ENCODE measurements at places on chromosomes 13 and 19. TPM values are rescaled to one million over a fixed set of nuclear protein-coding genes. Genes with fewer than 3 reads are reported as not detected.

- no peak overlapping the region for H3K4me3 ChIP-seq
- no peaks in the 10 kb centered on the region for H3K27me3 ChIP-seq
- no peak for DNase-seq
- no peaks in the 10 kb centered on the region for H3K36me3 ChIP-seq
- no peaks in the 10 kb centered on the region for H3K4me1 ChIP-seq
Measured at GRCh38 chr13:45255247-45255987, 54.6 kb upstream of the KCTD4 start.

DNA sequence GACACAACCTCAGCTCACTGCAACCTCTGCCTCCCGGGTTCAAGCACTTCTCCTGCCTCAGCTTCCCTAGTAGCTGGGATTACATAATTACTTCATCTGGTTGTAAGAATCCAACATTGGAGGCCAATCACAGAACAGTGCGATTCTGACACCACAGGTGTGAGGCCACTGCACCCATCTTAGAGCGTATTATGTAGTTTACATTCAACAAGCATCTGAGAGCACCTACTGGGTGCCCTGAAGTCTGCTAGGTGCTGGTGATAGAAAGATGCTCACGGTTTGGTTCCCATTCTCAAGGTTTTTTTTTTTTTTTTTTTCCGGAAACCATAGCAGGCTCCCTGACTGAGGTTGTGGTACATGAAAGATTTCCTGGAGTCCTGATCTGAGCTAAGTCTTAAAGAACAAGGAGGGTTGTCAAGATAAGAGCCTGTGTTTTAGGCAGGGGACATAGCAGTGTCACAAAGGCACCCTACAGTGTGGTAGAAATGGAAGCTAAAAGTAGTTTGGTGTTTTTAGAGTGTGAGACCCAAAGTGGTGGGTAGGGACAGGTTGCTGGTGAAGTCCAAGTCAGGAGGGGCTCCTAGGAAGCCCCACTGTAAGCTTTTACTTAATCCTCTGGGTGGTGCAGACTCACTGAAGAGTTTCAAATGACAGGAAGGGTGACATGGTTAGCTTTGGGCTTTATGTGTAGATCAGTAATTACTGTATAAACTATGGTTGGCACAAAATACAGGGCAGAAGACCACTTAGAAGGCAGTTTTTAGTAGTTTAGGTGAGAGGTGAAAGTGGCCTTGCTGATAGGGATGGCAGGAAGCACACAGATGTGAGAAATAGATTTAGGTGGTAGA lies 15.2 kb downstream of the SAE1 start:
- H3K27me3 ChIP-seq: no peaks in the 10 kb centered on the region
- no peak for DNase-seq
- peaks cover 51% of the 10 kb centered on the region for H3K36me3 ChIP-seq

GRCh38 chr13:33231339-33231738 lies 54.2 kb downstream of the STARD13 start:
- H3K4me3 ChIP-seq: no peak overlapping the region
- H3K4me1 ChIP-seq: peaks cover 22% of the 10 kb centered on the region
- H3K27me3 ChIP-seq: no peaks in the 10 kb centered on the region
- no peak overlapping the region for H3K27ac ChIP-seq

DNA sequence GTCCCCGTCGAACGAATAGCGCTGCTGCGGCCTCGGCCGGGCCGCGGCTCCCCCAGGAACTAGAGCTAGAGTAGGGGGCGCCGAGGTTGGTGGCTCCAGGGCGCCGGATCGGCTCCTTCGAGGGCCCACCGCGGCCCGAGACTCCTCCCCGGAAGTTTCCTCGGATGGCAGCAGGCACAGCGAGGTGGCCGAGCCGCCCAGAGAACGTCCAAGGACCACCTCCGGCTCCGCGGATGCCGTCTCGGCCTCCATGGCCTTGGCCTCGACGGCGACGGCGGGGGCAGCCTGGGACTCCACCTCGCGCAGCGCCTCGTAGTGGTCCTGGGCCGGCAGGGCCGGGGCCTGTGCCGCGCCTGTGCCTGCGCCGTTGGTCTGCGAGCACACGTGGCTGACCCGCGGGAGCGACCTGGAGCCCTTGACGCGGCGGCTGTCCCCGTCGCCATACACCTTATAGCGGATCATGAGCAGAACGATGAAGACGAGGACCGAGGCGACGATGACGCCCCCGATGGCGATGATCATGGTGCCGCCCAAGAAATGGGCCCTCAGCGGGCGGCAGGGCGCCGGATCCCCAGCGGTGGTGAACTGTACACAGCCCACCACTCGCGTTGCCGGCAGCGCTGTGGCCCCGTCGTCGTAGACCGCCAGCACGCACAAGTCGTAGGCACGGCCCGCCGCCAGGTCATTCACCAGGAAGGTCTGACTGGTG lies 11.8 kb downstream of the IFNL1 start:
- H3K4me1 ChIP-seq: peaks cover 28% of the 10 kb centered on the region
- H3K27me3 ChIP-seq: peaks cover 23% of the 10 kb centered on the region
- H3K36me3 ChIP-seq: 0 out of 2 replicates have a peak, but pooled peaks cover 3% of the 10 kb centered on the region
- H3K4me3 ChIP-seq: peak overlapping the region; percentile 88
- DNase-seq: peak; percentile 74

DNA sequence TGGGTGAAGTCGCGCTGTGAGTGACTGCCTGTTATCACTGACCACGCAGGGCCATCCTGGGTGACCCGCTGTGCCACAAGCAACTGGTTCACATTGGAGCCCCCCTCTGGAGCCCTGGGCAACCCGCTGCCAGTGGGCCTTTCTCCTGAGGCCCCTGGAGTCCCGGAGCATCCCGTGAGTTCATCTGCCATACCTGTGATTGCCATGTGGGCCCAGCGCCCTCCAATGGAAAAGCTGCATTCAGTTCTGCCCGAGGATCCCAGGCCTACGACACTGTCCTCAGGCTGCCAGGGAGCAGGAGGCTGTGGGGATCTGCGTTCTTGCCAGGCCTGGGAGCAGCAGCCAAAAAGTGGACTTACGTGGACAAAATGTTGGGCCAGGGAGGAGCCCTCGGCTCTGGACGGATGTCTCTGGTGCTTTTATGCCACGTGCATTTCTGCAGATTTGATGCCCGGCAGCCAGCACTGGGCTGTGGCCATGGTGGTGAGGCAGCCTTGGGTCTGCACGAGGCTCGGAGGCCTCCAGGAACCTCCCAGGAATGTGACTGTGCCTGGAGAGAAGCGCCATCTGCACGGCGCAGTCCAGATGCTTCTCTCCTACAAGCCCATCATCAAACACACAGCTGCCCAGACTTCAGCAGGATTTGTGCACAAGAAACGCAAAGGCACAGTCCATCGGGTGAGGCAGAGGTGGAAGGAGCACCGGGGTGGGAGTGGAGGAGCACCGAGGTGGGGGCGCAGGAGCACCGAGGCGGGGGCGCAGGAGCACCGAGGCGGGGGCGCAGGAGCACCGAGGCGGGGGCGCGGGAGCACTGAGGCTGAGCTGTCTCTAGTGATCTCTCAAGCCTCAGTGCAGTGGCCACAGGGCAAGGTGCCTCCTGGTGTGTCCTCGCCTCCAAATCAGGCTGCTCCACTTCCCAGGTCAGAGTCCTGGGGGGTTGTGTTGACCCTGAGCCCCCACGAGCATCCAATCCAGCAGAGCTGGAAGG lies 44.0 kb downstream of the C13orf46 start:
- DNase-seq: peak; percentile 23
- no peaks in the 10 kb centered on the region for H3K27me3 ChIP-seq
- H3K4me3 ChIP-seq: no peak overlapping the region

- no peak overlapping the region for H3K27ac ChIP-seq
- H3K27me3 ChIP-seq: no peaks in the 10 kb centered on the region
- no peaks in the 10 kb centered on the region for H3K4me1 ChIP-seq
Measured at GRCh38 chr13:60303166-60303565, 93.9 kb upstream of the TDRD3 start.

- H3K27me3 ChIP-seq: no peaks in the 10 kb centered on the region
- H3K27ac ChIP-seq: peak overlapping the region; percentile 82
- no peaks in the 10 kb centered on the region for H3K4me1 ChIP-seq
- H3K4me3 ChIP-seq: no peak overlapping the region
Measured at GRCh38 chr19:53294786-53295441, 27.4 kb upstream of the VN1R4 start.

- H3K27ac ChIP-seq: no peak overlapping the region
- peaks cover 10% of the 10 kb centered on the region for H3K27me3 ChIP-seq
- DNase-seq: no peak
- H3K36me3 ChIP-seq: no peaks in the 10 kb centered on the region
- peaks cover 7% of the 10 kb centered on the region for H3K4me1 ChIP-seq
Measured at GRCh38 chr19:7801020-7801570, 28.9 kb upstream of the EVI5L start.

GRCh38 chr13:113437408-113438010 lies 15.8 kb downstream of the ADPRHL1 start:
- H3K27ac ChIP-seq: no peak overlapping the region
- H3K27me3 ChIP-seq: no peaks in the 10 kb centered on the region
- no peaks in the 10 kb centered on the region for H3K4me1 ChIP-seq
- no peaks in the 10 kb centered on the region for H3K36me3 ChIP-seq

GRCh38 chr19:55156202-55157063 lies 1.1 kb downstream of the TNNI3 start:
- no peak overlapping the region for H3K27ac ChIP-seq
- no peaks in the 10 kb centered on the region for H3K36me3 ChIP-seq
- peak; percentile 99 for DNase-seq
- peaks cover 24% of the 10 kb centered on the region for H3K4me1 ChIP-seq

DNA sequence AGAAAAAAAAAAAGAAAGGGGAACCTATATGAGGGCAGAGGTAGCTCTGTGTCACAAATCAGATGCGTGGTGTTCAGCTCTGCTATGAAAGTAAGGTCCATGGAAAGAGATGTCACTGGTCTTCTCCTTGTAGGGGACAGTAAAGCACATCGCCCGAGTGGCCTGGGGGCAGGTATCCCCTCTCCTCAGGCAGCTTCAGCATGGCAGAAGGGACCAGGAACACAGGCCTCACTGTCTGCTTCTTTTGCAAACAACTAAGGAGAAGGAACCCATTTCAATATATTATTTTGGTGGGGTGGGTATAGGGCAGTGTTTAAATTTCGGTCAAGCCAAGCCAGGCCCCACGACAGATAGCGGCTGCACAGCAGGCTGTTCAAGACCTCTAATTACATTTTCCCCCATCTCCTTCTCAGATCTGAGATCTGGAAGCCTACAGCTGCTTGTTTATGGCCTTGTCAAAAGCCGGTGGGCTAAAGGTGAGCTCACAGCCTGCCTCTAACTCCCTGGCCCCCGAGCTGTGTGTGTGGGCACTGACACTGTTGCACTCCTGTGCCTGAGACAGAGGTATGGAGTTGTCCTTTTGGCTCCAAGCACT lies 72.8 kb downstream of the HSPH1 start:
- no peaks in the 10 kb centered on the region for H3K36me3 ChIP-seq
- no peaks in the 10 kb centered on the region for H3K4me1 ChIP-seq
- H3K27me3 ChIP-seq: no peaks in the 10 kb centered on the region
- no peak for DNase-seq
- H3K27ac ChIP-seq: no peak overlapping the region

- no peaks in the 10 kb centered on the region for H3K4me1 ChIP-seq
- H3K36me3 ChIP-seq: no peaks in the 10 kb centered on the region
- no peak overlapping the region for H3K27ac ChIP-seq
- H3K4me3 ChIP-seq: no peak overlapping the region
- no peak for DNase-seq
Measured at GRCh38 chr13:66780814-66781213, 449.3 kb downstream of the PCDH9 start.

DNA sequence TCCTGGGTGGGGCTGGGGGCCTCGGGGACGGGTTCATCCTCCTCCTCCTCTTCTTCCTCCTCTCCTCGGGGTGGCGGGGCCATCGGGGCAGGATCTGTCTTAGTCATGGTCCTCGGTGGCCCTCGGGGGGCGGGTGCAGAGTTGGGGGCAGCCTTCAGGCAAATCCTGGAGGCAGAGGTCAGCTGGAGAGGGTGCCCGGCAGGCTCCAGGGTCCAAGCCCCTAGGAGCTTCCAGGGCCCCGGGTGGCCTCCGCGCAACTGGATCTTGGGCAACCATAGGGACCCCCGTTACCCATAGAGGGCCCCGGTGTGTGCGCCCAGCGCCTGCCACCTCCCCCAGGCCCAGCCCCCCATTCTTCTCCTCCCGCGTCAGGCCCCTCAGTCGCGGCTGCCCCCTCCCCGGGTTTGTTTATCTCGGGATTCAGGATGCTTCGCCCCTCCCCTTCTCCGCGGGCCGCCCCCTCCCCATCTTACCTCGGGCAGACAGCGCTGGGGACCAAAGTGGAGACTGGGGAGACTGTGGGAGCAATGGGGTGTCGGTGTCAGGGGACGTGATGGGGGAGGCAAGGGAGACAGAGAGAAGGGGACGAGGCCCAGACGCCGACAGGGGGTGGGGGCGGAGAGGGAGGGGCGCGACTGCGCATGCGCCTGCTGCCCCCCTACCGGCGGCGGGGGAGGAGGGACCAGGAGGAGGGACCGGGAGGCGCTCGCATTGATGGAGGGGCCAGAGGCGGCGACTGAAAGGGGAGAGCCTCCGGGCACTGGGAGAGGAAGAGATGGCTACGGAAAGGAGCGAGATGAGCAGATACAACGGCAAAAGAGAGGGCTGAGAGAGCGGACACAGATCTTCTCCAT lies at the start of gene CLIP3:
Gene CLIP3 (minus strand): TSS at position 623 of the 854 bp plus-strand sequence. CDS start 516 bp downstream, at position 107.
- H3K27ac ChIP-seq: no peak within 1 kb of the TSS
- H3K27me3 ChIP-seq: no peaks in the 10 kb centered on the region
- peak; percentile 87 for DNase-seq
- no peaks in the 10 kb centered on the region for H3K36me3 ChIP-seq

- H3K4me3 ChIP-seq: no peak overlapping the region
- no peaks in the 10 kb centered on the region for H3K36me3 ChIP-seq
- no peak overlapping the region for H3K27ac ChIP-seq
- peak; percentile 53 for DNase-seq
Measured at GRCh38 chr13:20197361-20197834, 4.7 kb upstream of the GJB2 start.

DNA sequence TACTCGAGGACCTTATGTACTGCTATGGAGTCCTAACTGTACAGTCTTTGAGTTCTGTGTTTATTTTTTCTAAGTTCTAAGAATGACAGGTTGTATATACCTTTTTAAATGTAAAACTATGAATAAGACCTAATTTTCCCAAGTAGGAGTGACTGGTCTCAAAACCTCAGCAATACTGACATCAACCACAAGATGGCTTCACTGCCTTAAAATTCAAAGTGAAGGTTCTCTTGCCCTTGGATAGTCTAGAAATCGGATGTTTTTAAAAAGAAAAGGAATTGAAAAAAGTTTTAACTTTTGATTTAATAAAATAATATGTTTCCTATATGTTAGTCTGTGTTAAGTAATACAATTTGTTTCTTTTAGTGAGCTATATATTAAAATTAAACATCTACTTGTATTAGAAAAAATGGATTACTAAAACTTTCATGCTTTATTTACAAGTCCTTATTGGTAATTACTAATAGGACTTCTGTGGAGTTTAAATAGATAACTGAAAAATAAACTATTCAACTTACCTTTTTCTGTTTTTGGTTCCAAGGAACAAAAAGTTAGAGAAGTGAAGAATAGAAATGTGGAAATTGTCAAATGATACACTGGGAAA lies 52.0 kb downstream of the TDRD3 start:
- peaks cover 5% of the 10 kb centered on the region for H3K4me1 ChIP-seq
- H3K27ac ChIP-seq: no peak overlapping the region
- no peak overlapping the region for H3K4me3 ChIP-seq
- no peaks in the 10 kb centered on the region for H3K27me3 ChIP-seq
- no peaks in the 10 kb centered on the region for H3K36me3 ChIP-seq

- no peaks in the 10 kb centered on the region for H3K4me1 ChIP-seq
- peak; percentile 53 for DNase-seq
- H3K36me3 ChIP-seq: no peaks in the 10 kb centered on the region
Measured at GRCh38 chr13:35789335-35790165, 313.1 kb upstream of the MAB21L1 start.

The TMEM38A gene
- total RNA-seq: 11.3 TPM

The ZNF610 gene
- 6.3 TPM for total RNA-seq

The CHST8 gene
- total RNA-seq: 23.8 TPM

The GIPR gene
- 0.19 TPM for total RNA-seq

Measured in GM23338 (cell line).